Thymus (tissue), 14 donors: ENCODE measurements at places on chromosomes 6 and 20. TPM values are rescaled to one million over a fixed set of nuclear protein-coding genes. Genes with fewer than 3 reads are reported as not detected.

- DNase-seq: peak; percentile 36
- H3K4me1 ChIP-seq: no peaks in the 10 kb centered on the region
- no peaks in the 10 kb centered on the region for H3K27me3 ChIP-seq
- no peak overlapping the region for H3K4me3 ChIP-seq
- H3K36me3 ChIP-seq: peaks cover 16% of the 10 kb centered on the region
- H3K27ac ChIP-seq: no peak overlapping the region
Measured at GRCh38 chr20:21235484-21236445, 67.4 kb upstream of the XRN2 start.

- H3K4me3 ChIP-seq: no peak overlapping the region
- DNase-seq: no peak
- no peak overlapping the region for H3K27ac ChIP-seq
- H3K4me1 ChIP-seq: no peaks in the 10 kb centered on the region
- no peaks in the 10 kb centered on the region for H3K27me3 ChIP-seq
Measured at GRCh38 chr6:7328243-7328642, 15.2 kb upstream of the SSR1 start.

DNA sequence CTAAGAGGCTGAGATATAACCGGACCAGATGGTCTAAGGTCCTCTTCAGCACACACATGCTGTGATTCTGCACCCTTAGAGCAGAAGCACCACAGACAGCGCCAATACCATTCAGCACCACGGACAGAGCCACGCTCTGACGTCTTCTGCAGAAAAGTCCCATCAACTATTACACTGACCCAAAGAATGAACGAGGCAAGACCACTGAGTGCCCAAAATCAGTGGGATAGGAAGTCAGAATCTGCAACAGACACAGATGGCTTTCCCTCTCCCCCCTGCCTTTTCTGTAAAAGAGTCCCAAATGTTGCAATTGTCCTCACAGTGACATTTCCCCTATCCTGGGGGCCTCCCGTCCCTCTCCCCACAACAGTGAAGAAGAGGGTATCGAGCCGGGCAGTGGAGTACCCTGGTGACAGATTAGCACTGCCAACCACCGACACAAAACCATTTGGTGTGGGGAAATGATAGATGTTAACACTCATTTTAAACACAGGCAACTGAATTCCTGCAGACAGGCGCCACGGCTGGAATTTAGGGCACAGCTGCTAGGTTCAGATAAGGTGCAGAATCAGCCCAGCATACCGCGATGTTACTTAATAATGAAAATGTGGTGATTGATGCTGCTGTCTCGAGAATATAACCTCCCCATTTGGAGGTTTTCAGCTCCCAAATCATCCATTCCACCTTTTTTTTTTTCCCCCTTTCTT lies 66.6 kb upstream of the CTNNBL1 start:
- no peak for DNase-seq
- no peak overlapping the region for H3K27ac ChIP-seq
- H3K4me3 ChIP-seq: no peak overlapping the region
- no peaks in the 10 kb centered on the region for H3K4me1 ChIP-seq
- H3K36me3 ChIP-seq: no peaks in the 10 kb centered on the region

DNA sequence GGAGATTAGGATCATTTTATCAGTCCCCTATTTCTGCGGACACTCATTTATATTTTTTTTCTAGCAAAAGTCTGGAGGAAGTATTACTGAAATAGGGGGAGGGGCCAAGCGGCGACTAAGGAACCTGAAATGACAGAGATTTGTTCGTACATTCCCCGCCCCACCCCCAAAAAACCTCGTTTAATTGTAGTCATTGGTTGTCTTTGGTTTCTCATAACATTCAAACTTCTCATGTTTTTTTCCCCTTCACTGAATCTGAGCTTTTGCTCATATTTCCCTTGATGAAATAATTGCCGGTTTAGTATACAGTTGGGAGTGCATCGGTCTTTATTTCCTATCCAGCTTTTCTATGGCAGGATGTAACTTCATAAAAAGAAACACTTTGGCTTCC lies 768 bp upstream of the FYN start:
- no peaks in the 10 kb centered on the region for H3K27me3 ChIP-seq
- H3K27ac ChIP-seq: peak overlapping the region; percentile 87
- peak overlapping the region; percentile 58 for H3K4me3 ChIP-seq
- DNase-seq: no peak
- peaks cover 27% of the 10 kb centered on the region for H3K4me1 ChIP-seq
- no peaks in the 10 kb centered on the region for H3K36me3 ChIP-seq

GRCh38 chr6:161536224-161536630 lies 262.4 kb upstream of the AGPAT4 start:
- H3K27me3 ChIP-seq: no peaks in the 10 kb centered on the region
- no peaks in the 10 kb centered on the region for H3K36me3 ChIP-seq
- no peak overlapping the region for H3K4me3 ChIP-seq
- H3K4me1 ChIP-seq: no peaks in the 10 kb centered on the region
- DNase-seq: no peak

- DNase-seq: no peak
- H3K27me3 ChIP-seq: no peaks in the 10 kb centered on the region
- H3K4me1 ChIP-seq: no peaks in the 10 kb centered on the region
Measured at GRCh38 chr20:20201124-20201523, 148.8 kb downstream of the CFAP61 start.

DNA sequence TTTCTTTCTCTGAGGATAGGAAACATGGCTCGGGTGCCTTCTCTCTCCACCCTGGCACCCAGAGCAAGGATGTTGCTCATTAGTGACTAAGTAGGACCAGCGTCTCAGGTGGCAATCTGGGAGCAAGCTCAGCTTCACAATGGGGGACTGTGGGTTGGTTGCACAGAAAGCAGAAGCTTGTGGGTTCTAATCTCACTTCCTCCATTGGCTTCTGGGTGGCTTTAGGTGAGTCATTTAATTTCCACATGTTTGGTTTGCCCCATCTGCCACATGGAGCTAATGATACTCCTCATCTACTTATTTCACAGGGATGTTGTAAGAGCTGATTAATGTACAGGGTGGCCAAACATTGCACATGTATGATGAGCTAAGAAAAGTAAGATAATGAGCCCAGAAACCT lies 54.8 kb upstream of the AKIRIN2 start:
- no peak overlapping the region for H3K4me3 ChIP-seq
- no peaks in the 10 kb centered on the region for H3K4me1 ChIP-seq
- no peak for DNase-seq
- H3K27ac ChIP-seq: no peak overlapping the region
- no peaks in the 10 kb centered on the region for H3K36me3 ChIP-seq
- H3K27me3 ChIP-seq: no peaks in the 10 kb centered on the region

DNA sequence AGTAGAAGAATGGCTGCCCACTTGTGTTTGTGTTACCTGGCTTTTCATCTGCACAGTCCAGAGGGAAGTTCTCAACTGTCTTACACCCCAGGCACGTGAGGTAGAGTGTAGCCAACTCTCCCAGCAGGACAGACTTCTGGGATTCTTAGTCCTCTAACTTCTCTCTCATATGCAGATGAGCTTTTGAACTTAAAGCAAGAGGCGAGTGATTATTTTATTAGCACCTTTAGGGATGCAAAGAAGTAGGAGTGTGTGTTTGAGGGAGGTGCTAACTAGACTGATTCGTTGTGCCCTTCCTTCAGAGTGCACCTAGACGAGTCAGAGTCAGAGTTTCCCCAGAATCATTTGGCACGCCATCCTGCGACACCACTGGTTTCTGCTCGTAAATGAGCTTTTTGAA lies 10.8 kb downstream of the CDYL start:
- no peak overlapping the region for H3K4me3 ChIP-seq
- H3K27me3 ChIP-seq: no peaks in the 10 kb centered on the region
- no peak for DNase-seq
- no peaks in the 10 kb centered on the region for H3K36me3 ChIP-seq
- no peak overlapping the region for H3K27ac ChIP-seq

DNA sequence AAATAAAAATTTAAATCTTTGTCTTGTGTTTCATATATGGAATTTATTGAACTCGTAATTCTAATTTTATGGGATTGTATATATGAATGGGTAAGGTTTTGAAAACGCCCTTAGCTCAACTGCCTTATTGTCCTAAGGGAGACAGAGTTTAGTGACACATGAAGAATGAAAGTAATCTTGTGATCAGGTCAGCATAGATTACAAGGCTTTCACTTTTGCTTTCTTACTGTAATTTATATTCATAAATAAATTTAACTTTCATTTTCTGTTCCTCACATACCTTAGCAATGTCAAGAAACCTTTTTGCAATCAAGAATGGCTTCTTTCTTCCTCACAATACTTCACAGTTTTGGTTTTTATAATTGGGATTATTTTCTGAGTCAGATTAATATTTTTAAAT lies 14.4 kb downstream of the KPNA5 start:
- no peaks in the 10 kb centered on the region for H3K4me1 ChIP-seq
- no peak overlapping the region for H3K27ac ChIP-seq
- H3K36me3 ChIP-seq: peaks cover 7% of the 10 kb centered on the region
- DNase-seq: no peak

LPA gene
- 0.14 TPM for total RNA-seq

BNIP5 gene
- 0.14 TPM for total RNA-seq

LTB gene
- total RNA-seq: 337 TPM

PPIL6 gene
- total RNA-seq: 1.3 TPM

TRIM15 gene
- 0.19 TPM for total RNA-seq
